ENCODE measurements at places on chromosomes 2 and 18.

GRCh38 chr18:31402026-31402373, 25.4 kb downstream of the DSG4 start:
- DNase-seq = no peak

DNA sequence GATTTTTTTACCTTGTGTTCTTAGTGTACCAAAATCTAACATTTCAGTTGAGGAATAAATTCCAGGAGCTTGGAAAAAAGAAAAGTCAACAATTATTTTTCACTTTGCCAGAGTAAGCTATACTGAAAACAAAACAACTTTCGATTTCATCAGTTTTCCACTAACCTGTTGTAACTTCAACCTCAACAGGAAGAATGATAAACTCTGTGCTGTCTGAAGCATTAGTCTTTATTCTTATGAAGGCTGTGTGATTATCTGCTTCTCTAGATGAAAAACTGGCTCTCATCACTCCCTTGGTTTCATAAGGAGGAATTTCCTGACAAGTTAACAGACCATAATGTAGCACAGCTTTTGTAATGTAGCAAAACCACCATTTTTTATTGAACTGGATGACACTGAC, 121.2 kb downstream of the ZAP70 start:
- DNase-seq = no peak

DNA sequence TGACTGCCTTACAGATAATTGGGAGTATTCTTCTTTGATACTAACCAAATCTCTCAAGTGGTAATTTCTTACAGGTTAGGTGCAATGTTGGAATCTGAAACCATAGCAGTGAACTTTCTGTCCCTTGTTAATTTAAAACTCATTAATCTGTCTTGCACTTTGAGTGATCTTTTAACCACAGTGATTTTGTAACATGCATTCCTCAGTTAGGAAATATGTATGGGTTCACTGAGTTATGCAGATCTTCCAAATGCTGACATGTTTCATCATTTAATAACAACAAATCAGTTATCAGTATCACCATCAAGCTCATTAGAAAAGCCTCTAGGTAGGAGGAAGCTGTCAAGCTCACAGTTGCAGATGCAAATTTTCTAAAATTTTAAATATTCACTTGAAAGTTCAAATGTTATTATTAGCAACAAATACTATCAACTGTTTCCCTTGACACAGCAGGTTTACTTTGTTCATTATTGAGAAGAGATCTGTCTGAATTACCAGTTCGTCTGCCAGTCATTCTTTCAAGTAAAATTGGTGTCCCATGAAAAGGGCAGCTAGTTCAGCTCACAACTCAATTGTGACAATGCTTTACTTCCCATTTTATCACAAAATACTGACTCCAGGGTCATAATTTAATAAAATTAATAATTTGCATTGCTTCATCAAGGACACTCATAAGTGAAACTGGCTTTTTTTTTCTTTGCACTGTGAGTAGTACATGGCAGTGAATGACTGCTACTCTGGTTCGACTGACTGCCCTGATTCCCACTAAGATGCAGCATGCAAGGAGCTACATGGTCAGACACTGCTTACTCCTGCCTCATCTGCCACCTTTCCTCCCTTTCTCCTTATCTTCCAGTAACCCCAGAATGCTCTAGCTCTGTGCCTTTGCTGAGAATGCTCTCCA, 31.6 kb downstream of the SUCLG1 start:
- DNase-seq = no peak

GRCh38 chr2:181393472-181393871, 63.7 kb upstream of the ITGA4 start:
- no peak for DNase-seq

- DNase-seq = no peak
These were observed 23.2 kb upstream of the GPR17 start for GRCh38 chr2:127622561-127623387.

- DNase-seq = no peak
These were observed 12.1 kb downstream of the CFAP65 start for GRCh38 chr2:219028996-219029828.

DNA sequence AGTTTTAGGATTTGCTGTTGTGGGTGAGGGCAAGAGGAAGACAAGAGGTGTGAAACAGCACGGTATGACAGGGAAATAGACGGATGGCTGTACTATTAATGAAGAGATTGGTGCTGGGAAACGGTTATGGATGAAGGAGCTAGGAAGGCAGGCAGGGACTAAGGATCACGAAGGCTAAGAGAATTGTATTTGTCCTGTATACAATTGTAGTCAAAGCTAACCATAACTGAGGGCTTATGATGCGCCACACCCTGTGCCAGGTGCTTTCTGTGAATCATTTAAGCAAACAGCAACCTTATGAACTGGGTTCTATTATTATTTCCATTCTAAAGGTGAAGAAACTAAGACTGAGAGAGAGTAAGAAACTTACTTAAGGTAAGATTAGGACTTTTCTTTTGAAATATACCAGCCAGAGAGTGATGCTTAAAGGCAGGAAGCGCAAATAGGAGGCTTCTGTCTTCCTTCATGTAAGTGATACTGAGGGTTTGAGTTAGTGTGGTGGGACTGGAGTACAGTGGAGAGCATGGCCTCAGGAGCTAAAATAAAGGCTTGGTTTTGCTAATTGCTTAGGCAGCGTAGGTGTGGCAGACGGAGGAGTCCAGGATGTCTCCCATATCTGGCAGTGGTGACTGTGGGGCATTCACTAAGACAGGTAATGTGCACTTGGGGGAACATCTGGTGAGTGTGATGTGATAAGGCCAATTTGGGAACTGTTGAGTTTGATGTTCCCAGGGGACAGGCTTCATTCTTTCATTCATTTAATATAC, 85.8 kb downstream of the PLEKHM3 start:
- no peak for DNase-seq

GRCh38 chr2:133306236-133306635, 262.0 kb downstream of the NCKAP5 start:
- DNase-seq = no peak

DNA sequence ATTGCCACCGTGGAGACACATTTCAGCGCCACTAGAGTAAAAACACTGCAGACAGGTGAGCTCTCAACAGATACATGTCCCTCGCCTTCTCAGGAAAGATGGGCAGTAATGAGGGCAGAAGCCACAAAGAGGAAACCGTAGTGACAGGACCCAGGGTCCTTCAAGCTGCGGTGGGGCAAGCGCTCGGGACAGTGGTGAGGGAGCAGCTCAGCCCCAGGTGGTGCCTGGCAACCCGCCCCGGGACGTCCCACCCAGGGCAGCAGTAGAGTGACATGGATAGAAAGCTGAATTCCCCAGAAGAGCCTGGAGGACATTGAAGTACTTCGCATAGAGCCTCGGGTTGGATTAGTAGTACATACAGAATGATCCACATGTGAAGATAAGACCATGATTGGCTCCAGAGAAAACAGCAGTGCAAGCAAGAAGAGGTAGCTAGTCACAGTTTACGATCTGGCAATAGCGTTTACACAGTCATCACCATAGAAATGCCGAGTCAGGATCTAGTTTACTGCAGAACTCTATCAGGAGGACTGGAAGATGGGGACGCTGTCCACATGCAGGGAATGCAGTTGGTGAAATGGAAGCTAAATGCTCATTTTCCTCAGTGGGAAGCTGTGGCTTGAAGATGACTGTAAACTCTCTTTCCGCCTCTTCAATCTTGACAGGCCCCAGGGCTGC, 37.4 kb upstream of the ALPP start:
- no peak for DNase-seq

DNA sequence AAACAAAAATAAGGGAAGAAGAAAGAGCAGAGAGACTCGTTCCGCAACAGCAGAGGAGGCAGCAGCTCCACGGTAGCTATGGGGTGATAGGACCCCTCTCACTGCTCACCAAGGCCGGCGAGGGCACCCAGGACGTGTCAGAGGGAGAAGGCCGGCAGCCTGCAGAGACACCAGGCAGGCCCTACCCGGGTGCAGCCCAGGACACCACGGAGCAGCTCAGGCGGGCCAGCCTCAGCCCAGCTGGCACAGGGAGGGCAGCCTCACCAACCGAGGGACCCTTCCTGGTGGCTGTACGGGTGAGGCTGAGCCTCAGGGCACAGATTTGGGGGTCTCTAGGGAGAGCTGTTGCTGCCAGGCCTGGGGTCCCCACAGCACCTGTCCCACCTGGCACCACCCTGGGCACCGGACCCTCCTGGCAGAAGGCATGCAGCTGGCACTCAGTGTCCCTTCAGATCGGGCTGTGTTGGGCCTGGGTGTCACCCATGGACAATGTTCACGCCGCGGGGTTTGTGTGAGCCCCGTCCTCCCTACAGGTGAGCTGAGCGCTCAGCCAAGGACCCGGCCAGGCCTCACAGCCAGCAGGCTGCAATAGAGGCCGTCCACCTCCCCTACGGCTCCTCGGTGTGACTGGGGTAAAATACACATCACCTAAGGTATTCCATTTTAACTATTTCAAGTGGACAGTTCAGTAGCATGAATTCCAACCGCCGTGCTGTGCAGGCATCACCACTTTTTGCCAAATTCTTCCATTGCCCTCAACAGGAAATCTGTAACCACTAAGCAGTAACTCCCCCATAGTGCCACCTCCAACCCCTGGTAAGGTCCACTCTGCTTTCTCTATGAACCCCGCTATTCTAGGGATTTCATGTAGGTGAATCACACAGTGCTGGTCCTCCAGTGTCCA, 21.6 kb downstream of the KCNG2 start:
- DNase-seq = no peak

GRCh38 chr2:26978061-26978596, 7.7 kb downstream of the MAPRE3 start:
- DNase-seq = no peak

- DNase-seq = no peak
These were observed 67.1 kb downstream of the ITGB1BP1 start for GRCh38 chr2:9356261-9356660.

- DNase-seq = no peak
These were observed 45.3 kb upstream of the PSME4 start for GRCh38 chr2:54015798-54016699.

GRCh38 chr2:217983276-217984233, 19.2 kb downstream of the TNS1 start:
- DNase-seq = no peak

- DNase-seq = no peak
These were observed 37.5 kb upstream of the NCKAP5 start for GRCh38 chr2:133605766-133606137.

DNA sequence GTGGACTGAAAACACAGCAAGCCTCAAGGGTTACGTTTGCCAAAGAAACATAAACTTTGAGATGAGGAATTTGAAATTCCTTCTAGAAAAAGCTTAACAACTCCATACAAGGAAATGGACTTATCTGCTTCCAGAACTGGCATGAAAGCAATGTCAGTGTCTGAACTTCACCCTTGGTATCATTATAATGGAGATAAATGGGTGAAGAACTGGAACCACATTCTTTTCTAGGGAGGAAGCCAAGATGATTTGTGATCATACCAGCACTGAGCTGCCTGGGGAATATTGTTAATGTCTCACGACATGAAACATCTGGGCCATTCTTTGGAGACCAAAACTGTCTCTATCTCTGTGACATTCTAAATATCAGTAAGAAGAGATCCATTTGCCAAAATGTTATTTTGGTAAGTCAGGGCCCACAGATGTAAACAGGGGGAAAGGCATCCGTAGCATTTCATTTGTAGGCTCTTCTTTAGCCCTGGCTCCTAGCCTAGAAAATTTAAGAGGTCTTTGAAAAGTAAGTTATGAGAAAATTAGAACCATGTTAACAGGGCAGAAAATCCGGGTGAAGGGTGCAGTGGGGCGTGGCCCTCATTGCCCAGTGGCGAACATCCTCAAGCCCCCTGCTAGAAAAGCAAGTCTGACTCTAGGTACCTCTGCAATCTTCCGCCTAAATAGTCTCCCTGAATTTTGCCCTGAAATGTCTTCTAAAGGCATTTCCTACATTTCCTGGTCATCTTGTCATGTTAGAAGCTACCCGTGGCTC, 295.3 kb upstream of the EPAS1 start:
- no peak for DNase-seq

DNA sequence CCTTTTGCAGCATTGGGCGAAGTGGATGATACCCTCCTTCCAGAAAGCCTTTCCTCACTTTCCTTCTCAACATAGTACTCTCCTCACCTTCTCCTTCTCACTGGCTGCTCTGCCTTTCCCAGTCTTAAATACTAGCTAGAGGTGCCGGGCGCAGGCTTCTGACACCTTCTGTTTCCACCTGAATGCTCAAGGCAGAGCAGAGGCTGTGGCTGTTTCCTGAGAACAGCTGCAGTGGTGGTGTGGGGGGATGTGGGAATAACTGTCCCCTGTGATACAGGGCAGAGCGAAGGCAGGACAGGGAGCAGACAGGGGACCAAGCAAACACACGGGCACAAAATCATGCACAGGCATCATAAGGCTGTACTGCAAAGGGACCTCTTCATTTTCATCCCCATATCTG, 303.1 kb downstream of the SS18 start:
- no peak for DNase-seq

- no peak for DNase-seq
These were observed 114.7 kb downstream of the DNAH6 start for GRCh38 chr2:84631047-84631446.

DNA sequence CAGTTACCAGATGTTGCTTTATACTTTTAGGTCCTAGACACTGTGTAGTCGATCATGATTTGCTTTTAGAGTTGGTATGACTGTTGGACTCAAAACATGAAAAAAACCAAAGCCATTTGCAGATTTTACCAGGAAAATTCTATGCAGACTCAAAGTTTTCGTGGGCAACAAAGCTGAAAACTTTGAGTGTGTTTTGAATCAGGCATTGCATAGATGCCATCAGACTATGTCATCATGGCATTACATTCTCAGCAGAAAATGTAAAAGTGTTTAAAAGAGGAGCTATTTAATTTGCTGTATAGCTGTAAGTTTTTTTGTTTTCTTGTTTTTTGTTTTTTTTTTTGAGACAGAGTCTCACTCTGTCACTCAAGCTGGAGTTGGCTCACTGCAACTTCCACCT, 43.5 kb upstream of the ELAC1 start:
- DNase-seq = no peak

DNA sequence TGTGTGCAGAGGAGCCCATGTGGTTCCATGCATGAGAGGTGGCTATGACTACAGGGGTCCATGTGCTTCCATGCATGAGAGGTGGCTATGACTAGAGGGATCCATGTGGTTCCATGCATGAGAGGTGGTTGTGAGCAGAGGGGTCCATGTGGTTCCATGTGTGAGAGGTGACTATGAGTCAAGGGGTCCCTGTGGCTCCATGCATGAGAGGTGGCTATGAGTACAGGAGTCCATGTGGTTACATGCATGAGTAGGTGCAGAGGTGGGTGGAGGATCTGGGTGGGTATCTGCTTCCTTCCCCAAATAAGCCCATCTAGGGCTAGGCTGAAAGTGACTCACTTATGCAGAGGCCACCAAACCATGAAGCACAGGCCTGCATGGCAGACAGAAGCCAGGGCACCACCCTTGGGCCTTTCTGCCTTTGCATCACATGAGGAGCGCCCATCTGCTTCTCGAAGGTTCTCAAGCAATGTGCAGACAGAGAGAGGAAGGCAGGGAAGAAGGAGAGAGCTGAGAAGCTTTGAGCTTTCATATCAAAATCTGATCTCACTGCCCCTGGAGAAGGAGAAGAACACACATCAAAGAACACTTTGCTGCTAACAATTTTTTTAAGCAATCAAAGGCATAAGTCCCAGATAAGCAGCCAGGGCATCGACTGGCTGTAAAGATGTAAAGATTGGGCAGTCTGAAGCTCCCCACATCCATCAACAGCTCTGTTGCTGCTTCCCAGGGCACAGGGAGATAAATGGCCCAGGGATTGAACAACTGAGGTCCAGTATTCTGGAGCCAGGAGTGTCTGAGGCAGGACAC, 137.6 kb downstream of the TNS1 start:
- no peak for DNase-seq

- no peak for DNase-seq
These were observed 130.6 kb downstream of the USP34 start for GRCh38 chr2:61340242-61340641.

- no peak for DNase-seq
These were observed 50.6 kb downstream of the EPAS1 start for GRCh38 chr2:46347648-46348280.

GRCh38 chr2:68190991-68191731, 33.5 kb downstream of the PNO1 start:
- DNase-seq = no peak
